A549 (cell line): ENCODE measurements at places on chromosomes 1 and 21.
A peak's percentile ranks its signal among the peaks of the same experiment; 100 is the strongest.

DNA sequence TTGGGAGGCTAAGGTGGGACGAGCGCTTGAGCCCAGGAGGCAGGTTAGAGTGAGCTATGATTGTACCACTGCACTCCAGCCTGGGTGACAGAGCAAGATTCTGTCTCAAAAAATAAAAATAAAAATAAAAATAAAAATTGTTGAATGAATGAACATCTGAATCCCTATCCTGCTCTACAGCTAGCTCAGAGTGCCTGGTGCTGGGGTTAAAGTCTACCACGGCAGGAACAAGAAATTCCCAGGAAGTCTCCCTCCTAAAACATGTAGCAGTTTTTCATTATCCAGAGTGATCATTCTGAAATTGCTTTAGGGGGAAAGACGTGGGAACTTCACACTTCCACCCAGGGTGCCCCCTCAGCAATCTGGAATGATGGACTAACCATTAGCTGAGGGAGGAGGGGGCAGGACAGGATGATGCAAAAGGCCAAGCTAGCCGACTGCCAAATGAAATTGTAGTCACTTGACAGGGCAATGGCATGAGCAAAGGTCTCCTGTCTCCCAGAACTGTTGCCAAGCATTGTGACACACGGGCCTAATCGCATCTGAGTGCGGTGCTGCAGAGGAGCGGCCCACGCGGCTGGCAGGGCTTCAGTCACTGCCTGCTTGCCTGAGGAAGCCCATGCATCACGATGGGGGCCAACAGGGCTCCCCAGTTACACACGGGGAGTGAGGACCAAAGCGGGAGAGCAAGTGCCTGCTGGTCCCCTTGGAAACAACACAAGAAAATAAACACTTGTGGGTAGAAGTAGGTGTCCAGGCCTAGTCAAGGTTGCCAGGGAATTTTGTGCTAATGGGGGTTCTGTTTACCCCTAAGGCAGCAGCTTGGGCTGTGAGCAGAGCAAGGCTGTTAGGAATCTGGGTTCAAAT lies 85.7 kb downstream of the NENF start:
- peak; percentile 28 for DNase-seq

- DNase-seq = no peak
Observed at GRCh38 chr1:160558660-160559380, 20.5 kb downstream of the CD84 start.

DNA sequence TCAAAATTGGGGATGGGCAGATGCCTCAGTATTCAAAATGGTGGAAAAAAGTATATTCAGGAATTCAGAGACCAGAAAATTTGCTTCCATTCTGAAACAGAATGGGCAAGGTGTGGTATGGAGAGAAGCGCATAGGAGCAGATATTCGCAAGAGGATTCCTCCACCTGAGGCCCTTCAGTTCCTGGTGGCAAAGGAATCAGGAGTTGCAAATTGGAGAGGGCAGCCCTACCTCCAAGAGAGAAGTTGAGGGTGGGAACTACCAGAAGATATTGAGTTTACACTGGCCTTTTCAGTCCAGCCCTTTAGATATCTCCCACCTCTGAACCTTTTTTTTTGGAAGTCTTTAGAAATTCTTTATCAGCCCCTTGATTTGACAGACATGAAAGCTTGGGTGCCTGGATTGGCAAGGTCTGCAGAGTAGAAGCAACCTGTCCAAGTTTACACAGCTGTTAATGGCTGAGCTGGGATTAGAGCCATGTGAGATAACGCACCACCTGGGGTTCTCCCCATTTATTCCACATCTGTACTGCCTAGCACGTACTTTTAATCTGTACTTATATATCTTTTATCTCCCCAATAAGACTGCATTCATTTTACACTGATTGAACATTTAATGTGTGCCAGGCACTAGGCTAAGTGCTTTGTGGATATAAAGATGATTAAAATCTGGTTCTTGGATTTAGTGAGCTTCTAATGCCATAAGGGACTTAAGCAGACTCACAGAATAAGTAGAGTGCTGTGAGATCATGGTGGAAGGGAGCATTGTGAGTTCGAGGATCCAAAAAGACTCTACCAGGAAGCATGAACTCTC lies 99.5 kb downstream of the NGF start:
- DNase-seq = no peak

GRCh38 chr1:109253803-109254620 lies 4.7 kb downstream of the CELSR2 start:
- no peak for DNase-seq

- no peak for DNase-seq
Observed at GRCh38 chr1:154557939-154558719, at the start of gene UBE2Q1. TSS of gene UBE2Q1 (minus strand) at chr1:154558662. CDS start at chr1:154558553, 109 bp downstream.

DNA sequence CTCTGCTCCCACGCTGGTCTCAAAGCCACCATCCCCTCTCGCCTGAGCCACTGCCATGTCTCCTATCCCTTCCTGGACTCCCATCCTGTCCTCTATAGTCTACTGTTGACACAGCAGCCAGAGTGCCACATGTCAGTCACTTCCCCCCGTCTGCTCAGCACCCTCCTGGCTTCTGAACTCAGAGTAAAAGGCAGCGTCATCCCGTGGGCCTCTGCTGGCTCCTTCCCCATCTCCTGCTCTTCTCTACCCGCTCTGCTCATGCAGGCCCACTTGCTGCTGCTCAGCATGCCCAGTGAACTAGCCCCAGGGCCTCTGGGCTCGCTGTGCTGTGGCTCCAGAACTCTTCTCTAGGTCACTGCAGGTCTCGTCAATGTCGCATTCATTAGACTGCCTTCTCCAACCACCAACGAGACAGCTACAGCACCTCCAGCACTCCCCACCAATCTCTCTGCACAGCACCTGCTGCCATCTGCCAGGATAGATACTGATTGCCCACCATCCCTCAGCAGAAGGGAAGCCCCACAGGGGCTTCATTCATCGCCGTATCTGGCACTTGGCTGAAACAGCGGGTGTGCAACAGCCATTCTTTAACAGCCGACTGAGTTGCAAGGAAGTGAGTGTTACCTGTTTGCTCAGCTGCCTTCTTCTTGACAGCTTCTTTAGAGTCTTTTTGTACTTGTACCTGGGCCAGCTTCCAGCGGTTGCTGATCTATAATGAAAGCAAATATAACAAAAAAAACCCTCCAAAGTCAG lies 11.8 kb upstream of the SRM start:
- DNase-seq = no peak

DNA sequence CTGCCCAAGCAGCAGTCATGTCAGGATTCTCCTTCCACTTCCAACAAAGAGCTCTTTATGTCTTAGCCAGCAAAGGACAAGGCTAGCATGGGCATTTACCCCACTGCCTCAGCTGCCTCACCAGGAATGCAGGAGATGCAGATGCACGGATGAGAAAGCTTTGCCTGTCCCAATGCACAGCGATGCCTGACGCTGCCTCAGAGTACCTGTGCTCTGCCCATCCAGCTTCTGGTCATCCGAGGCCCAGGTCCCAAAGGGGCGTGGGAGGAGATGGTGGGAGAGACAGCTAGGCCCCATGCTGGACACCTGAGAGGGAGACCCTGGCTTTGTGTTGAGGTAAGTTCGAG lies 59.0 kb downstream of the IRF2BP2 start:
- no peak for DNase-seq

DNA sequence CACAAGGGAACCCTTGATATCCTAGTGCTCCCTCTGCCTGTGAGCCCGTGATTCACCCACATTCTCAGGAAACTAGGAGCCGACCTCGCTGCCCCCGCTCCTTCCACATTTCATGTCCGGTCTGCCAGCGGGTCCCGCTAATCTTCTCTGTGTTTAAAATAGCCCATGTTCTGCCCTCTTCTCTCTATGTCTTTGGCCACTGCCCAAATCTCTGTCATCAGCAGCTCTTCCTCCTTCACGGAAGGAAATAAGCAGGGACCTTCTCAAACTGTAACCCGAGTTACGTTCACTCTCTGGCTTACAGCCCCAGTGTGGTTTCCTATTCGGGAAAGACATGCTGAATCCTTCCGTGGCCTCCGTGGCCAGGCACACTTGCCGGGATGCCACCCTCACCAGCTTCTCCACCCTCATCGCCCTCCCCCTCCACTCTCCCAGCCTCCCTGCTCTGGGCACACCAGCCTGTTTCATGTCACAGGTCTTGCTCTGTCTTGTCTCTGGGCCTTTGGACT lies 21.1 kb upstream of the UBXN10 start:
- no peak for DNase-seq

- DNase-seq = no peak
Observed at GRCh38 chr1:58699011-58699762, 675 bp downstream of the MYSM1 start.

- no peak for DNase-seq
Observed at GRCh38 chr1:95409901-95410300, 175.9 kb downstream of the RWDD3 start.

DNA sequence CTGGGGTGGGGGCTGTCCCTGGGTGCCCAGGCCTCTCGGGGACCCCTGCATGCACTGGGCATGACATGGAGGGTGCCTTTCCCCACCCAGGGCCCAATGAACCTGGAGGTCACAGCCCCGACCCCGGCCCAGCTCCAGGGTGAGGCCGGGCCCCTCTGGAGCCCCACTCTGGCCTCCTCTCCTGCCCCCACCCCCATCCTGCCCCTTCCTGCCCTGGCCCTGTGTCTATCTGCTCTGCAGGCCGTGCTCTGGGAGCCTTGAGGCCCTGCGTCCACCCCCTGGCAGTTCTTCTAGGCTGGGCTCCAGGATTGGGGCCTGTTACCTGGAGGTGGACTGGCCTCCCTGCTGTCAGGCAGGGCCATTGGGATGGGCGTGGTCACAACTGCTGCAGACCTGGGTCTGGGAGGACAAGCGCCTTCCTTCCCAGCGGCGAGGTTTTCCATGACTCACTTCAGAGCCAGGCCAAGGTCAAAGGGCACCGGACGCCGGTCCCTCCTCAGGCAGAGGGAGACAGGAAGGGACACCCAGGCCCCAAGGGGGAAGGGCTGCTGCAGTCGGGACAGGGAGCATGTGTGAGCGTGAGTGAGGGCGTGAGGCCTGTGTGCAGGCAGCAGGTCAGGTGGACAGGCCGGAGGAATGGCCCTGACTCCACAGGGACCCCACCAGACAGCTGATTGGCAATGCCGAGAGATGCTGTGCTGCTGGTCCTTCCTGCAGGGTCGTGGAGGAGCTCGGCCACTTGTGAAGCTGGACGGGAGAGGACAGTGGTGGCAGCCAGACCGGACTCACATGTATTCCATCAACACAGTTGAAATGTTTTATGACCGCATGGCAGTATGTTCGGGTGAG lies 31.1 kb upstream of the POFUT2 start:
- DNase-seq = peak; percentile 82

GRCh38 chr1:112409414-112409813 lies 13.4 kb downstream of the CTTNBP2NL start:
- DNase-seq = no peak

- no peak for DNase-seq
Observed at GRCh38 chr1:206741142-206741701, 29.4 kb upstream of the IL19 start.

GRCh38 chr1:163826500-163826899 lies 504.7 kb downstream of the NUF2 start:
- no peak for DNase-seq

GRCh38 chr1:180167721-180168467 lies 13.2 kb downstream of the QSOX1 start:
- DNase-seq = peak; percentile 84

DNA sequence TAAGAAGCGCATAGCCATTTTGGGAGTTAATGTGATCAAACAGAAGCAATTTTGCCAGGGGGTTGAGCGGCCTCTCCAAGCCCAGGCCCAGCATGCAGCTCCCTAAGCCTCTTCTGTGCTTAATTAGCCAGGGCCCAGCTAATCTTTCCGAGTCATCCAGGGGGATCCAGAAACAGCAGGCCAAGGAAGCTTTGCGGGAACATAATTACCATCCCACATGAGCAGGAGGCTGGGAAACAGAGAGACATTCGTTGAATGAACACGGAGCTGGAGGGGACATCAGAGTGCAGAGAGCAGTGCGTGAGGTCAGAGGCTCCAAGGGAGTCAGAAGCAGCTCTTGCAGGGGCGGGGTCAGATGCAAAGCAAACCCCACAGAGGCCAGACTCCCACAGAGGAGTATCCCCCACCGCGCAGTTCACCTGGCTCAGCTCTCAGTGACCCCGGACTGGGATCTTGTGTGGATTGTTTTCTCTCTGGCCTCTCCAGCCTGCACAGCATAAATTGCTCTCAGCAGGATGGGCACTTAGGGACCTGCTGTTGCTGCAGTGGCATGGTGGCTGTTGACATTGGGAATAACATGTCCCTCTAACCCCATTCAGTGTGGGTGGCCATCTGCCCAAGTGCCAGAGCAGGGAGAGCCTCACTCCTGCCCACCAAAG lies 657.4 kb downstream of the AJAP1 start:
- no peak for DNase-seq

DNA sequence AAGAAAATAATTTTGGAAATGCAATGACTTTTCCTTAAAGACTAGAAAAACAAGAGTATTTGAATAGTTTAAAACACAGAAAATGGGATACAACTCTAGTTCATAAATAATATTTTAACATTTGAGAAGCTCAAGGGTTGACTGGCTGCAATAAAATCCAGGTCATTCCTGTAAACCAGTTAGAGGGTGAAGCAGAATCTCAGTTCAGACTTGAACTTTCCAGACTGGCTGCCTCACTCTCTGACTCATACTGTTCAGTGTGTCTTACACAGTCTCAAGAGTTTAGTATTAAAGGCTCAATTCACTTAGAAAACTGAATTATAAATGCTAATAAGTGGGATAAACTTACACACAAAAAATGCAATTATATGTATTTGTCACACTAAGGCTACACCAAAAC lies 89.9 kb downstream of the RAVER2 start:
- DNase-seq = no peak

DNA sequence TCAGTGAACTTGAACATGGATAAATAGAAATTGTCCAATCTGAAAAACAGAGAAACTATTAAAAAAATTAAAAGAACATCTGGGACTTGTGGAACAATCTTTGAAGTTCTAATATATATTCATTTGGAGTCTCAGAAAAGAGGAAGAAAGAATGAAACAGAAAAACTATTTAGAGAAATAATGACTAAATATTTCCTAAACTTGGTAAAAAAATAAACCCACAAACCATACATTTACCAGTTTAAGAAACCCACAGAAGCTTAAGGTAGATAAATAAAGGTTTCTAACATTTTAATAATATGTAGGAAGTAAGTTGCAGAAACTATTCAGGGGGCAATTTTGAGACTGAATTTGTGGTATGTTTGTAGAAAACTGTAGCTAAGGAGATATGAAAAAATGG lies 437.8 kb downstream of the PTBP2 start:
- no peak for DNase-seq
